ENCODE measurements at places on chromosomes 13 and 19.

- peak; percentile 40 for DNase-seq
These were observed 13.3 kb downstream of the PALM3 start for GRCh38 chr19:14048443-14049153.

DNA sequence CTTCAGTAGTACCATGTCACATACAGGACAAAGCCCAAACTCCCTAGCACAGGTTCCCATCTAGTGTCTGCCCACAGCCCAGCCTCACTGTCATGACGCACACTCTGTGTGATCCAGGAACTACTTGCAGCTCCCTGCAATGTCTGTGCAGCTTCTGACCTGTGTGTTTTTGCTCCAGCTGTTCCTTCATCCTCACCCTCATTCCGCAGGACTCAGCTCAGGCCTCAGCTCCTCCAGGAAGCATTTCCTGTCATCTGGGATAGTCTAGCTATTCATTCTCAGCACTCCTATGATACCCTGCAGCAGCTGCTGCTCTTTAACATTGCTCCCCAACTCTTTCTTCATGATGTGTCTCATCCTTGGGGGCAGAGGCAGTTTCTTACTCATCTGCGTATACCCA, 56.1 kb downstream of the ENOX1 start:
- no peak for DNase-seq

GRCh38 chr19:32658527-32658926, 16.5 kb downstream of the ANKRD27 start:
- no peak for DNase-seq

GRCh38 chr13:99601535-99601934, 100.3 kb downstream of the TM9SF2 start:
- DNase-seq = no peak

DNA sequence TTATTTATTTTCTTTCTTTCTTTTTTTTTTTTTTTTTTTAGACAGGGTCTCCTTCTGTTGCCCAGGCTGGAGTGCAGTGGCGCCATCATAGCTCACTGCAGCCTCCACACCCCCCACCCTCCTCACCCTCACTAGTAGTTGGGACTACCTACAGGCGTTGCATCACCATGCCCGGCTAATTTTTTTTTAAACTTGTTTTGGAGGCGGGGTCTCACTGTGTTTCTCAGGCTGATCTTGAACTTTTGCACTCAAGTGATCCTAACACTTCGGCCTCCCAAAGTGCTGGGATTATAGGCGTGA, 33.6 kb downstream of the GJA3 start:
- DNase-seq = no peak

DNA sequence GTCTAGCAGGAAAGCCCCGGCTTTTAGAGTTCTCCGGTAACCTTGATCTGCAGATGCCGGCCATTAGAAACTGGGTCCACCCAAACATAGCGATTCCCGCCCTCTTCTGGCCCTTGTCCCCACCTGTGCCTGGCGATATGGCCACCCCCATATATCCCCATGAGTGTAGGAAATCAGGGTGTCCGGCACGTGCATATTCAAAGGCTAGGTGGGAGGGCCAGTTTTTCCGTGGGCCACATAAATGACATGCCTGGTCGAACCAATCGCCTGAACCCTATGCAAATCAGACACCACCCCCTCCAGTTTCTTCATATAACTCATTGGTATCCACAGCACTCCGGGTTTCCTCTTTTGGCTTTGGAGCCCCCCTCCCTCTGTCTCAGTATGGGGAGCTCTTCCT, 37.4 kb downstream of the ERICH4 start:
- no peak for DNase-seq

GRCh38 chr19:17582613-17583012, 27.2 kb downstream of the COLGALT1 start:
- DNase-seq = no peak

DNA sequence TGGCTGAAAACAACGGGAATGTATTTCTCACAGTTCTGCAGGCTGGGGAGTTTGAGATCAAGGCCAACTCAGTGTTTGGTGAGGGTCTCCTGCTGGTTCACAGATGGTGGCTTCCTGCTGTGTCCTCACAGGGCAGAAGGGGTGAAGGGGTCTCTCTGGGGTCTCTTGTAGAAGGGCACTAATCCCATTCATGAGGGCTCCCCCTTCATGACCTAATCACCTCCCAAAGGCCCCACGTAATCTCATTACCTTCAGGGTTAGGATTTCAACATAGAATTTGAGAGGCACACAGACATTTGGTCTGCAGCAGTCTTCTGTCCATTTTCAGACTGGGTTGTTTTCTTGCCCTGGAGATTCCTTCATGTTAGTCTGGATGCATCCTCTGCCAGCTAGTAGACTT, 11.6 kb downstream of the ZNF444 start:
- no peak for DNase-seq

GRCh38 chr19:43332058-43332922, 21.2 kb upstream of the CD177 start:
- DNase-seq = no peak

All from T-helper 22 cell (primary cell).